ENCODE measurements at places on chromosomes 1 and 21.

DNA sequence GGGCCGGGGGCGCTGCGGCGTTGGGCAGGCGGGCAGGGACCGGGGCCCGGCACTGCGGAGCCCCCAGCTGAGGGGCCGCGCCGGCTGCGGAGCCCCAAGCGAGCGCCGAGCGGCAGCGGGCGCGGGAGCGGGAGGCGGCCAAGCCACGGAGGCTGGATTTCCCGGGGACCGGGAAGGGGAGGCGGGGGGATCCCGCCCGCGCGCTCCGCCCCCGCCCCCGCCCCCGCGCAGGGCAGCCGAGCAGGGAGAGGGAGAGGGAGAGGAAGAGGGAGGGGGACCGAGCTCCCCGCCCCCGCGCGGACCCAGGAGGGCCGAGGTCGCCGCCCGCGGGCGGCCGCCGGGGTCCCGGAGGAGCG, at the start of gene DLGAP3:
TSS of gene DLGAP3 (minus strand) at position 154 of the 356 bp plus-strand sequence. CDS start 24,267 bp downstream, outside the sequence.
- no peak for DNase-seq

GRCh38 chr1:66373157-66373591, 160.8 kb upstream of the SGIP1 start:
- DNase-seq, result no peak

DNA sequence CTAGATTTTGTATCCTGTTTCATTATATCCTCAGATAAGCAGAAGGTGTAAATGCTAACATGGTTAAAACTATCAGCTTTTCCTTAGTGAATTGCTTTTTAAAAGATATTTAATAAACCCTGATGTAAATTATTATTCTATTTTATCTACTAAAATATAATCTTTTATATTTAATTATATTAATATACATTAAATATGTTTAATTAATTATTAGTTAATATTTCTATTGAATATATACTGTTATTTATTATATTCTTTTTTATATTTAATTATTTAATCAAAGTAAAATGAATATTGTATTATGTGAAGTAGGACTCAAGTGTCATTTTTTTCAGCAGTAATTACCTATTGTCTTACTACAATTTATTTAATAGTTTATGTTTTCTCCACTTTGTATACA, 179.7 kb upstream of the ADGRL4 start:
- DNase-seq, result no peak

GRCh38 chr1:41492341-41492848, 7.9 kb upstream of the EDN2 start:
- peak; percentile 50 for DNase-seq

DNA sequence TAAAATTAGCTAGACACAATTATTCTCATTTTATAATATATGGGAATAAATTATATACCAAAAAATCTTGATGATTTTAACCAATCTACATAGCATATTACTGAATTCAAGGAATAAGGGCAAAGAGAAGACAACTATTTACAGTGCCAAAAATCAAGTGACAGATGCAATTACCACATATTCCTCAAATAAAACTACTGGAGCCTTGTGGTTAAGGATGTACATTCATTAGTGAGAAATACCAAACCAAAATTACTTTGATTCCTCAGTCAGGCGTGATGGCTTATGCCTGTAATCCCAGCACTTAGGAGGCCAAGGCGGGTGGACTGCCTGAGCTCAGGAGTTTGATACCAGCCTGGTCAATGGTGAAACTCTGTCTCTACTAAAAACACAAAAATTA, 68.8 kb upstream of the RBM34 start:
- no peak for DNase-seq

- DNase-seq, result no peak
Observed at GRCh38 chr1:108850929-108851328, 6.0 kb downstream of the AKNAD1 start.

GRCh38 chr1:40939320-40940059, 40.0 kb upstream of the CTPS1 start:
- no peak for DNase-seq

- DNase-seq, result no peak
Observed at GRCh38 chr1:185668013-185668412, 66.2 kb upstream of the HMCN1 start.

GRCh38 chr1:58780411-58780810, 3.4 kb downstream of the JUN start:
- DNase-seq, result no peak

GRCh38 chr1:160996178-160996577, 24.8 kb downstream of the F11R start:
- no peak for DNase-seq

- DNase-seq, result no peak
Observed at GRCh38 chr21:45036630-45037029, 37.8 kb upstream of the ADARB1 start.

- DNase-seq, result no peak
Observed at GRCh38 chr1:163406772-163407171, 85.0 kb downstream of the NUF2 start.

GRCh38 chr1:218080863-218081262, 204.2 kb upstream of the RRP15 start:
- DNase-seq, result no peak

DNA sequence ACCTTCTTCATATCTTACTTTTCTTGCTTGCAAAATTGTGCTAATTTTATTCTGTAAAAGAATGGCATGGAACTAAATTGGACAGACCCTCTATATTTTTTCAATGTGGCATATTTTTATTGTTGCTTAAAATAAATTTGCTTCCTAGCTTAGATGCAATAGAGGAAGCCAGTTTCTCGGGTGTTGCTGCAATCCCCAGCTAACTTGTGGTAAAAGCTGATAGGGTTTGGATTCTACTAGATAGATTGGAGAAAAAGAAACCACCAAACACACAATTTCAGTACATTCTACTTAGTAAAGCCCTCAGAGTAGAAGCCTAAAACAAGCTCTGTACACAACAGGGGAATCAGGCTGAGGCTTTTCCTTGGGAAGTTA, 49.5 kb upstream of the GCLM start:
- no peak for DNase-seq

DNA sequence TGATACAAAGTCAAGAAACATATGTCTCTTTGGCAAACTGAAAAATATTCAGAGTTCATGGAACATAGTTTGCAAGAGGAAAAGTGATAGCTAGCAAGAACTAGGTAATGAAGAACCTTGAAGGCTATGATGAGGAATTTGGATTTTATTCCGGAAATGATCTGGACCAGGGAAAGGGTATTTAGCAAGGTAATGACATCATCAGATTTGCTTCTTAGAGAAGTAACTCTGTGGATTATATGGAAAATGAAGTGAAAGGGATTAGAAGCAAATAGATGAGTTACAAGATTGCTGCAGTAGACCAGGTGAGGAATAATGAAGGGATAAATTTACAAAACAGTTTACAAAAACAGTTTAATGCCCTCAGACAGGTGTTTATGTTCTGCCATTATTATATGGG, 197.3 kb downstream of the RASAL2 start:
- DNase-seq, result no peak

DNA sequence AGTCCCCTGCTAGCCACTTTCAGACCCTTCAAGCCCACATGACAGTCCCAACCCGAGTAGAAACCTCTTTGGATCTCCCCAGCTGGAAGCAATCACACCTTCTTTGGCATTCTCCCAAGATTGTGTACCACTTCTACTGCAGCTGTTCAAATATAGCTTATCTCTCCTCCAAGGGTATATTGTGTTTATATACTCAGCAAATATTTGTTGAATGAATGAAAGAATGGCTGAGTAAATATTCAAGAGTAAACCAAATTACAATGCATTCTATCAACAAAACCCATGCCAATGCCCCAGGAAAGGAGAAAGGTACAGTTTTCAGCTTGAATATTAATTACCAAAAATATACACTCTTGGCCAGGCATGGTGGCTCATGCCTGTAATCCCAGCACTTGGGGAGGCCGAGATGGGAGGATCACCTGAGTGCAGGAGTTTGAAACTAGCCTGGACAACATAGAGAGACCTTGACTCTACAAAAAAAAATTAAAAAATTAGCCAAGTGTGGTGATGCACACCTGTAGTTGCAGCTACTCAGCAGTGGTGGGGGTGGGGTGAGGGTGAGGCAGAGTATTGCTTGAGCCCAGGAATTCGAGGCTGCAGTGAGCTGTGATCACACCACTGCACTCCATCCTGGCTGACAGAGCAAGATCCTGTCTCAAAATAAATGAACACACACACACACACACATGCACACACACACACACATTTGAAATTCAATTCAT, 68.5 kb downstream of the NIBAN1 start:
- DNase-seq, result no peak

DNA sequence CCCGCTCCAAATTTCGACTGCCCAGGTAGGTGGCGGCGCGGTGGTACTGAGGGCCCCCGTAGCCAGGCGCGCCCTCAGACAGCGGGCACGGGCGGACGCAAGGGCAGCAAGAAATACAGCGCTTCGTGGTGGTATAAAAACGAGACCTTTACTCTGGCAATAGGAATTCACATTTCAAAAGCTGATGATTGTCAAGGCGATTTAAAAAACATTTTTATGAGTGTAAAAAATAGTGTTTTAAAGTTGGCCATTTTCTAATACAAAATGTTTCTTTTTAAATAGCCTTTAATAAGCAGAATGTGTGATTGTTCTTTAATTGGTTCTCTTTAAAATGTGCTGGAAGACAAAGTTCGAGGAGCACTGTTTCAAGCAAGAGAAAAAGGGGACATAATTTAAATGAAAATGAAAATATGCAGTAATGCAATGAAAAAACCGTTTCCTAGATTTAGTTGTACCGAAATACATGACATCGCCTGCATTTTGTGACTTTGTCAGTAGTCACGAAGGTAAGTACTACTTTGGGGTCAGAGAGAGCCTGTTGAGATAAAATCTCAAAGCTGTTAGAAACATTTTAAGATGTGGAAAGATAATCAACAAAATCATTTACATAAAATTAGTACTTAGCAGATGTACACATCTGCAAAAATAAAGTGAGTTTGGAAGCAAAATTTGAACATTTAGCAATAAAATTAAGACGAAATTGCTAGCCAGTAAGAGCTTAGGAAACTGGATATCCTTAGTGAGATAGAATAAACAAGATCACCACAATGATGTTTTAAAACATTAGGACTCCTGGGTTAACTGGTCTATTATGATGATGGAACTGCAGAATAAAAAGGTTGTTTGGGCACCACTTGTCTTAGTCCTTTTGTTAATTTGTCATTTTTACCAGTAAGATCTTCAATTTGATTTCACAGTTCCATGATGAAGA, 1.1 kb upstream of the PSMG1 start:
- no peak for DNase-seq

GRCh38 chr21:34936883-34937563, 112.1 kb downstream of the RUNX1 start:
- DNase-seq, result no peak

- no peak for DNase-seq
Observed at GRCh38 chr21:38798481-38798882, 7.2 kb upstream of the ETS2 start.

- no peak for DNase-seq
Observed at GRCh38 chr1:193406901-193407300, 220.5 kb upstream of the B3GALT2 start.

DNA sequence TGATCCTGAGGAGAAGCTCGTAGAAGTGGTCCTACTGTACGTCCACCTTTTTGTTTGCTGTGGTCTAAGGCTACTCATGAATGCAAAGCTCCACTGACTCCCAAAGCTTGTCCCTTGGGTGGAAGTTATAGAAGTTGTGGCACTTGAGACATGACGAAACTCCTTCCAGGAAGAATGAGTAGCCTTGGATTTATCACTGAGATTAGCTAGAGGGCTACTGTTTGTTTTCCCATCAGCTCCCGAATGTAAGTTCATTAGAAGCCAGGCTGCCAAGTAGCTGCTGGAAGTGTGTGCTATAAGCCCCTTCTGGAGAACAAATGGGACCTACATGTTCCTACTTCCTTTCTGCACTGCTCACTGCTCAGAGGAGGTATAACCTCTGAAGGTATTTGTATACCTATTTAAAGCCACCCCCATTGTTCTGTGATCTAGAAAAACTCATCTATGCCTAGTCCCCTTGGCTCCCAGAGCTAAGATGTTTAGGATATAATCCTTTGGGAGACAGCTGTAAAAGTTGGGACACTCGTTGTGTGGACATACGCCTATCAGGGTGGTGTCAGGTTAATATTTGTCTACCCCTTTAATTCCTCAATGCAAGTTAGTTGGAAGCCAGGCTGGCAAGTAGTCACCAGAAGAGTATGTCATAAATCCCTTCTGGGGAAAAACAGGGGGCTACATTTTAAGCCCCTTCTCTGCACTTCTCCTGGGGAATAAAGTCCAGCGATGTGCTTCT, 72.9 kb downstream of the SCMH1 start:
- DNase-seq, result no peak

- no peak for DNase-seq
Observed at GRCh38 chr1:180431683-180432082, 70.7 kb downstream of the ACBD6 start.

DNA sequence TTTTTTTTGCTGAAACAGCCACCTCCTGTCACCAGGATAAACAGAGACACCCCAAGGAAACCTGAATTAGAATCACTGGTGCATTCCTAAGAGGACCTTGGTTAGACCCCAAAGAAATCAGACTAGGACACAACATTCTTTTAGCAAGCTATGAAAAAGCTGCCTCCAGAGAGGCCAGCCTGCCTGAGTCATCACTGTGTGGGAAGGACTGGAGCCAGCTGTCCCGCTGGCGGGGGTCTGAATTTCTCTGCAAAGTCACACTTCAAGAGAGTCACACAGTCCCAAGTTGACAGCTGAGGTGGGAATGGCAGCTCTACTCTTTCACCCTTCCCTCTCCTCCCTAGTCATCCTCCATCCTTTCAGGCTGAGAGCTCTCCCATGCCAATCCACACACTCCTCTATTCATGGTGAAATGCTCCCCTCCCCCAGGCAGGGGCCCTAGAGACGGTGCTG, 405.0 kb upstream of the POU3F1 start:
- DNase-seq, result no peak

GRCh38 chr1:215185067-215185620, 102.6 kb downstream of the KCNK2 start:
- DNase-seq, result no peak

DNA sequence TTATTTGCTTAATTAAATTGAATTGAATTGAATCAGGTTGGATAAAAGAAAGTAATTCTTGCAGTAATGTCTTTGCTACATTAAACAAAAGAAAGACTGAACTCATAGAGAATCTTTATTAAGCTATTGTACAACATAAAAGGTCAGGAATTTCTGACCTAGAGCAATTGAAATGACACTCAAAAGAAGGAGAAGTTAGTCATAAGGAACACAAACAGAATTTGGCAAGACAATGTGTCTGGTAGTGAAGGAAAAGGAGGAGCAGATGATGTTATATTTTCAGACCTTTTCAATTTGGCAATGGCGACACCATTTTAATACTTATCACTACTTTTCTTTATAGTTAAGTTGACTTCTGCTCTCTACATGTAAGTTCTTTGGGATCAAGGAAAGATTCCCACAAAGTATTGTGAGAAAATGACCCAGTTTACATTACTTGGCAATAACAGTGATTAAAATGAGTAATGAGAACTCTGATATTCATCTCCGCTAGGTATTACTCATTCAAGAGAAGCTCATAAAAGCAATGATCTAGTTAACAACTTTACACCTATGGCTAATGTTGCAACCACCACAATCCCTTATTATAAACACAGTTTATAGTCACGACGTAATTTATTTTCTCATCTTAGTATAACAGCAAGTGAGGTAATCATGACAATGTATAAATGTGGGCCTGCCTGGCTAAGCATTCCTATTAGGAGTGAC, 14.7 kb upstream of the KRTAP21-1 start:
- DNase-seq, result no peak

All from stimulated activated CD4-positive, alpha-beta T cell treated with anti-CD3 and anti-CD28 coated beads, TNF-alpha, amount 100 ng/mL, for 48 hours (primary cell).